ENCODE measurements at places on chromosomes 7 and 10.
A peak's percentile ranks its signal among the peaks of the same experiment; 100 is the strongest.

DNA sequence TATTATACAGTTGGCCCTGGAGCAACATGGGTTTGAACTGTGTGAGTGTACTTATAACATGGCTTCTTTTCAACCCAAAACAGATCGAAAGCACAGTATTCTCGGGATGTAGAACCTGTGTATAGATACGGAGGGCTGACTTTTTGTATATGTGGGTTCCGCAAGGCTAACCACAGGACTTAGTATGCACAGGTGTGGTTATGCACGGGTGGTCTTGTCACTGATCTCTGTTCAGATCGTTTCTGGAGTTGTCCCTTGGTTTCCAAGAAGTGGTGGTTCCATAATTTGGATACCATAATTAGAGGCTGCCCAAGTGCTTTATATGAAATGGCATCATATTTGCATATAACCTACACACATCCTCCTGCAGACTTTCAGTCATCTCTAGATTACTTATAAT, 10.9 kb upstream of the BHLHA15 start:
- DNase-seq = no peak

DNA sequence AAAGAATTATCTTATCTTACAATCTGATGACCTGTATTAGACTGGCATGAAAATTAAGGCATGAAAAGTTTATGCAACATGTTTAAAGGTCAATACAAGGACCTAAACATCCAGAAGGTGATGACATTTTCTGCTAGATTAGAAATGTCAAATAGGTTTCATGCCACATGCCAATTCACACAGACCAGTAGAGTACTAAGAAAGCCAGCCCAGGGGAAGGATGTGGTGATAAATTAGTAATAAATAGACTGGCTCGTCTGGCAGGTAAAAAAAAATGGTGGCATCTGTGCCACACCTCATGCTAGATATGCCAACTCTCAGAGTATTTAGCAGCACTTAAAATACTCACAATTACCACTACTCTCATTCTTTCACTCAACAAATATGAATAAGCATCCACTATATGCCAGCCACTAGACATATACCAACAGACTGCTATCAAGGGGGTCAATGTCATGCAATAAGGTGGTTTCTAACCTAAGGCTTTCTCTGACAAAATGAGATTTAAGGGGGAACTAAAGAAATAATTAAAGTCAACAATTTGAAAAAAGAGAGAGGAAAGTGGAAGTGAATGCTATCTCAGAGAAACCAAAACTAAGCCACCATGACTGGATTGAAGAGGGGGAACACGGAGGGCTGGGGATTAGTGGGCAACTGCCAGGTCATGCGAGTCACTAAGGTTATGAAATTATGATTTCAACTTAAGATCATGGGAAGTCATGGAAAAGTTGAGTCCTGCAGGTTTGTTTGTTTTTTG, 83.5 kb downstream of the SGMS1 start:
- DNase-seq = no peak

DNA sequence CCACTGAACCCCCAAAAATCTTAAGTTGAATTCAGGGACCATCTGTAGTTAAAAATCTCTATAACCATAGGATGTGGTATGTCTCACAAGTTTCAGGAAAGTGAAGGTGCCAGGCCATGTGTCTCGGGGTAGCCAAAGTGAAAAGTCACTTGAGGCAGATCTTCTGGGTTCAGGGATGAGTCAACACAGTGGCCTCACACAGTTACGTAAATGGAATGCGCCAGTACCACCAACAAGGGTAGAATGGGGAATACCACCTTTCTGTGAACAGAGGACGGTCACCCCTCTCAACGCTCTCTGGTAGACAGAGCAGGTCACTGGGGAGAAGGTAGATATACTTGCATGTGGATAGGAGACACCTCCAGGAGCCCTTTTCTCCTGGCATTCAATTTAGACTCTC, 71.4 kb downstream of the ELMO1 start:
- no peak for DNase-seq

- no peak for DNase-seq
Measured at GRCh38 chr7:158819571-158820203, 9.6 kb downstream of the ESYT2 start.

DNA sequence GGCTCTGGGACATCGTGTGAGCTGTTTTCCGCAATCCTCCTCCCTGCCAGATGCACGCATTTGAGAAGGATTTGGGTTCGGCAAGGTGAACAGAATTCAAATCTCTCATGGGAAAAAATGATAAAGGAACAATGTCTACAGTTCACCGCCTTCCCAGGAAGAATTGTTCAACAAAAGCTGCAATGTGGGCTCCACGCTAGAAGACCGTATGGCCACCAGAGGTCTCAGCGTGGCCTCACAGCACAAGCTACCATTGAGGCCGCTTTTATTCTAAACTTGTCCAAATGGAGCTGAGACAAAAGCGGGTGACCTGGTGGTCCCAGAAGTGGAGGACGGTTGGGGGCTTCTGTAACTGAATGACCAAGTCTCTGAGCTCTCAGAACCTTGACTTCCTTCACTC, 733.1 kb downstream of the PARD3 start:
- no peak for DNase-seq

DNA sequence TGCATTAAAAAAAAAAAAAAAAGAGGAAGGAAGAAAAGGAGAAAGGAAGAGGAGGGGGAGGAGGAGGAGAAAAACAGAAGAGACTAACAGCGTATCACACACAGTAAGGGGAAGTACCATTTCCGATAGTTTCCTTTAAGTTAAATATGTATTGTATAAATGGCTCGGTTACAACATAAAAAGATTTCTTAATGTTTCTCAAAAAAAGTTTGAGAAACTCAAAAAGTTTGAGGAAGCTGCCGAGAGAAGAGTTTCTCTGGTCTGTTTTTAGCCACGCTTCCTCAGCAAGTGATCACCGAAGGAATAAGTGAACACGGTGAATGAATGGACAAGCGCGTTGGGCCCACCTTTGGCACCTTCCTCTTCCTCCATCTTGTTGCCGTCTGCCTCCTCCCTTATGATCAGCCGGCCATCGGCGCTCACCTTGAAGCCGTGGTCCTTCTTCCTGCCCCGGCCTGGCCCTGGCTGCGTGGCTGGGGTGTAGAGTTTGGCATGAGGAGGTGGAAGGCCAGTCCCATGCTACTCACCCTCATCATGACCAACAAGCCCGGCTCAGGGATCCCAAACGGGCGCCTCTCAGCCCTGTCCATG, 31.3 kb upstream of the FRAT2 start:
- no peak for DNase-seq

DNA sequence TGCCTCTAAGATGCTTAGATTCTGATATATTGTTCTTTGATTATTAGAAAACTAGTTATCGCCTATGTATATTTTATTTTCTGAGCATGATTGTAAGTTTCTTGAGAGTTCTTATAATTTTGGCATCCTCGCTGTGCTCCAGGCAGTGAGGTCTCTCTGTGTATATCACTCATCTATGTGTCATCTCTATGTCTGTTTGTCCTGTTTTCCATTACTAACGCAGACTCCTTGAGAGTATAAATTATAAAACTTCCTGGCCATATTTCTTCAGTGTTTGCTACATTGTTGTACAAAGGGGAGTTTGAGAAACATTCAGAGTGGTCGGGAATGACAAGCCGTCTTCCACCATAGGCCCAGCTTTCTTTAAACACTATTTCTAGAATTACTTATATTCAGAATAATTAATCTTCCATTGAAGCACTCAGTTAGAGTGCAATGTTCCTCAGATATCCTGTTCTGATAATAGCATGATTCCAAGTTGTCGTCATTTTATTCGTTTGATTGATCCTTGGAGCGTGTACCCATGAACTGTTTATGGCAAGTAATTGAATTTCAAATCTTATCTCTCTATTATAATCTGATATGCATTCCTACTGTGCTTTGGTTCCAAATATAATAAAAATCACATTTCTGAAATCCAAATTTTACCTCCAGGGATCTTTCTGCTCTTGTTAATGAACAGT, 206.6 kb downstream of the BAMBI start:
- DNase-seq = no peak

- no peak for DNase-seq
Measured at GRCh38 chr7:53656881-53657280, 621.4 kb downstream of the POM121L12 start.

DNA sequence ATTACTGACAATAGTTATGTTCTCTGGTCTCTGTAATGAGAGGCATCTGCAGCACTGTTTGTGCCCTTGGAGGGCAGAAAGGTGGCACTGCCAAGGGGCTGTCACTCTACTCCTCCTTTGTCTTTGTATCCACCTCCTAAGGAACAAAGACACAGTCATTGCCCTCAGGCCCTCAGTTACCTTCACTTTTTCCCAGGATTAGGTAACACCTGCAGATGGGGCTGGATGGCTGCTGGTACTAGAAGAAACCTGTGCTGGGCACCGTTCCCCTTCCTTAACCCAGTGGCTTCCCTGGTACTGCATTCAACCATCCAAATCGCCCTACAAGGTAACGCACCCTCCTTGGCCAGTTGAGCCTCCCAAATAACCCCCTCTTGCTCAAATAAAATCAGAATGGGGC, 246.9 kb upstream of the NEBL start:
- no peak for DNase-seq

GRCh38 chr10:76311752-76312636, 880.6 kb downstream of the LRMDA start:
- no peak for DNase-seq

DNA sequence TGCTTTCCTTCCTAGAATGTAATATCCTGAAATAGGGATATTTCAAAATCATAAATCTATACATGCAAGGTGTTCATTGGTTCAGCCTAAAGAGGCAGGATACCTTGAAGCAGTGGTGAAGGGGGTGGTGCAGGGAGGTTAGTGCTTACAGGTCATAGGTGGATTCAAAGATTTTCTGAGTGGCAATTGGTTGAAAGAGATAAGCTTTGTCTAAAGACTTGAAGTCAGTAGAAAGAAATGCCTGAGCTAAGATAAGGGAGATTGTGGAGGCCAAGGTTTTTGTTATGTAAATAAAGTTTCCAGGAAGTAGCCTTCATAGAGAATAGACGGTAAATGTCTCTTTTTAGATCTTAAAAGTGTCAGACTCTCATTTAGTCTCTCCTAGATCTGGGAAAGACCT, 741.2 kb upstream of the ZWINT start:
- no peak for DNase-seq

- no peak for DNase-seq
Measured at GRCh38 chr10:2703953-2704352, 363.4 kb upstream of the PFKP start.

GRCh38 chr10:91681361-91682276, 48.7 kb upstream of the PPP1R3C start:
- DNase-seq = no peak

DNA sequence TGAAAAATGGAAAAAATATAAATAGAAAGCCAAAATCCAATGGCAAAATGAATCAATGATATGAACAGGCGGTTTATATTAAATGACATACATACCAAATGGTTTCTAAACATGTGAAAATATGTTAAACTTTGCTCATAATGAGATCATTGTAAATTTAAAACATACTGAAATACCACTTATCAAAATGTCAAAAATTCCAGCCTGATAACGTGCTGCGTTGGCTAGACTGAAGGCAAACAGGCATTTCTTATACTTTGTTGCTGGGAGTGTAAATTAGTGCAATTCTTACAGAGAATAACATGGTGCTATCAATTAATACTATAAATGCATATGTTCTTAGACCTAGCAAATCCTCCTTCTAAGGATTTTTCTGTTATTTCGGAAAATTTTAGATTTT, 225.8 kb upstream of the FAM3C start:
- DNase-seq = no peak

GRCh38 chr10:110355922-110356627, 51.4 kb upstream of the SMNDC1 start:
- peak; percentile 37 for DNase-seq

GRCh38 chr10:96609510-96609909, 22.7 kb upstream of the TM9SF3 start:
- no peak for DNase-seq

DNA sequence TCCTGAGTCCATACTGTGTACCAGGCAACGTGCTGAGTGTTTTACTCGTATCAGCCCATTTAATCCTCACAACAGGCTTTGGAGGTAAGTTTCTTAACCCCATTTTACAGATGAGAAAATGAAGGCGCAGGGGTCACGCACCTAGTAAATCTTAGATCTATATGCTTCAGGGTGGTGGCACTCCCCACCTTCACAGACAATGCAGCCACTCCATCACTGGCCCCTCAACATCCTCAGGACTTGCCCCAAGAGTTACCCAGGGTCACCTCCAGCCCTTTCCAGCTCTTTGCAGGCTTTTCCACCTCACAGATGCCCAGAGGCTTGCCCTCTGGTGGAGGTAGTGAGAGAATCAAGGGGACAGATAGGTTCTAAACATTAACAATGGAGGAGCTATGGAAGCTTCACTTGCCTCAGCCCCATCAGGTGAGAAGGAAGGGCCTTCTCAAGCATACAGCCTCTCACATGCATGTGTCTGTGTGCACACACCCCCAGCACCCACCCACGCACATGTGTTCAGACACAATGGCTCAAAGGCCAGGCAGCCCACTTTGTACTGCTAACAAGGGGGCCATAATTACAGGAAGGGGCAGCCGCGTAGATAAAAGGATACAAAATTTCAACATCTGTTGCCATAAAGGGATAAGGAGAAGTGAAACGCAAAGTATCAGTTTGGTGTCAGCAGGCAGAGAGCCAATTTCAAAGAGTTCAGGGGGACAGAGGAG, 29.1 kb downstream of the DPCD start:
- no peak for DNase-seq

DNA sequence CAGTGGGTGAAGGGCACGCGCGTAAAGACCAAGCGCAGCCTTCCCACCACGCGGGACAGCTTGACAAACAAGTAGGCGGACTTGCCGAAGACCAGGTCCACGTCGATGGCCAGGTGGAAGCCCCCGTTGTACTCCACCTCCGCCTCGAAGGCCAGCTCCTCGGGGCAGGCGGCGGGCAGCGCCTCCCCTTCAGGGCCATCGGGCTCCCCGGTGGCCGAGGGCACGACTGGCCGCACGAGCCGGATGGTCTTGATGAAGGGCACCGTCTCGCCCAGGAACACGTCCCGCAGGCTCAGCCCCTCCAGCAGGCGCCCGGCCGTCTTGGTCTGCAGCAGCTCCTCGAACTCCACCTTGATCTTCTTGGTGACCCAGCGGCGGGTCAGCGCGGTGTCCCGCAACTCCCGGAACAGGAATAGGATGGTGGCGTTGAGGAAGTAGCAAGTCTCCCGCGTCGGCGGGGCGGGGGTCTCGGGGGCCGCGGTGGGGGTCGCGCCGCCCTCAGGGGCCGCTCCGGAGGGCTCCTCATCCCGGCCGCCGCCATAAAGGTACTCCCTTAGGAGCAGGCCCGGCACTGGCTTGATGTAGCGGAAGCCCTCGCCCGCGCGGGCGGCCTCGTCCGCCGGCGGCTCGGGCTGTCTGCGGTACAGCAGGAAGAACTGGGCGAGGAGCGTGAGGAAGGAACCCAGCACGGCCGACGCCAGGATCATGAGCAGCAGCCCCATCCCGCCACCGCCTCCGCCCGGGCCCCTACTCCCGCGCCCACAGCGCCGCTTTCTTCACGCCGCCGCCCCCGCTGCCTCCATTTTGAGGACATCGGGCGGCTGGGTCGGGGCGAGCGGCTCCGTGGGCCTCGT, 507 bp downstream of the PDZD8 start:
- DNase-seq = no peak

All from CD4-positive, alpha-beta T cell treated with Interleukin-15 for 1 hour (primary cell).